Suppressor macrophage treated with lipopolysaccharide for 1 hour (primary cell): ENCODE measurements at places on chromosomes 7 and 10.

GRCh38 chr7:75905785-75906604 is 9.0 kb upstream of the POR start:
- DNase-seq: peak; percentile 65

- no peak for DNase-seq
Observed at GRCh38 chr7:28626221-28626620, 213.9 kb downstream of the CREB5 start.

- DNase-seq: peak; percentile 95
Observed at GRCh38 chr10:97648562-97649404, 8.3 kb downstream of the PI4K2A start.

GRCh38 chr7:460374-461116 is 59.1 kb downstream of the PDGFA start:
- no peak for DNase-seq

DNA sequence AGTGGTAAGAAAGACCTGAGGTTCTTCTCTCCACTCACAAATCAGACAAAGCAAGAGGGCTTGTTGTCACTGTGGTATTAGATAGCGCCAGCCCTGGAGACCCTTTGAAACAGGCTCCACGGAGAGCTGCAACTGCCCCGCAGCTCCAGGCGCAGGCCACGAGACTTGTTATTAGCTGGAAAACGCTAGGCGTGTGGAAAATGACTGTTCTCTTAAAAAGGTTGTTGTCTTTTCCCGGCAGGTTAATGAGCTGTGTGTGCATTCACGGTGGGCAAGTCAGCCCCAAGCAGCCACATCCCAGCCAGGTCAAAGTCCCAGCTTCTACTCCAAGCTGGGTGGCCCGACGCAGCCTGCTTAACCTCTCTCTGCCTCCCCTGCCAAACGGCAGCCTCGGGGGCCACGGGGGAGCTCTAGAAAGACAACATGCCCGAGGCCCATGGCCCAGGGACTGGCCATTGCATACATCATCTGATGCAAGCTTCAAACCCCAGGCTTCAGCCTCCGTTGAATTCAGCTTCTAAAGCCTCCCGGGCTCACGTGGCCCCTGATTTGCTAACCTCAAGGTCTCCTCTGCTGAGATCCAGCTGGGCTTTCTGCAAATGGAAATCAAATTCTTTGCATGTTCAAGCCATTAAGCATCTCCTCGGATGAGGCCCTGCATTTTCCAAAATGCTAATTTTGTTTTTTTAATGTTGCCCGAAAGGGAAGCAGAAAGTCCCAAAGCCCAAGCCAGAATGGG is 61.3 kb upstream of the DNAAF5 start:
- no peak for DNase-seq

- peak; percentile 59 for DNase-seq
Observed at GRCh38 chr7:80499350-80499953, 12.4 kb downstream of the GNAT3 start.

- no peak for DNase-seq
Observed at GRCh38 chr7:84971360-84971759, 215.5 kb downstream of the SEMA3D start.

- DNase-seq: peak; percentile 62
Observed at GRCh38 chr7:13990319-13990983, 985 bp upstream of the ETV1 start.

DNA sequence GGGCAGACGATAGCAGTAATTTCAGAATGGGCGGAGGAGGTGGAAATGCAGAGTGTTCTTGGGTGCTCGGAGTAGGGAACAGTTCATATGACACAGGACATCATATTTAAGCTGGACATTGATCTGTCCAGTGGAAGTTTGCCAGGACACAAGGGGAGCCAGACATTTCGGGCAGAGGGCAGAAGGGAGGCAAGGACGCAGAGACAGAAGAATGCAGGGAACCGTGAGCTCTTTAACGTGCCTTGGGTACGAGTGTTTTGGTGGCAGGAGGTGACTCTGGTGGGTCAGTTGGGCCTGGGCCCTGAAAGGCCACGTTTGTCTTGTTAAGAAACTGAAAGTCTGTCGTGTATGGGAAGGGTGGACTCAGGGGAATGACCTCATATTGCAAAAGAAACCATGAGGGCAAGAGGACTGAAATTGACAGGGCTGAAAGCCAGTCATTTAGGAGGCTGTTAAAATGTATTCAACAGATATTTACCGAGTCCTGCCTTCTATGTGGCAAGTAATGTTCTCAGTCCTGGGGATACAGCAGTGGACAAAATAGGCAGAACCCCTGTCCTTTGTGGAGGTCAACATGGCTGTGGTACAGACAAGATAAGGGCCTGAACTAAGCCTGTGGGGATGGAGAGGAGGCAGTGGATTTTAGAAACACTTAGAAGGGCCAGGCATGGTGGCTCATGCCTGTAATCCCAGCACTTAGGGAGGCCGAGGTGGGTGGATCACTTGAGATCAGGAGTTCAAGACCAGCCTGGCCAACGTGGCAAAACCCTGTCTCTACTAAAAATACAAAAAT is 2.2 kb downstream of the OPTN start:
- peak; percentile 73 for DNase-seq

DNA sequence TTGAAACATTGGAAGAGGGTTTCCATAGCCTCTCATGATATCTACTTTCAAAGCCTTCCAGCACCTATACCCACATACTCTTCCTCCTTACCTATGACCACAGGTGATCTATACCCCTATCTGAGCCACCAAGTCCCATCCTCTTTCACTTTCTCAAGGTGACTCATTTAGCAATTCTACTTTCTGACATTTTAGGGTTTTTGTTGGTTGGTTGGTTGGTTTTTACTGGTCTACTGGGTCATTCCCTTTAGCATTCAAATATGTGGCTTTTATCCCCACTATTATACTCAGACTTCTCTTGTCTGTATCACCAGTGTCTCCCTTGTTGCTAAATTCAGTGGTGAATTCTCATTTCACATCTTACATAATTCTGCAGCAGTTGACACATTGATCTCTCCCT is 130.4 kb upstream of the STEAP4 start:
- no peak for DNase-seq

DNA sequence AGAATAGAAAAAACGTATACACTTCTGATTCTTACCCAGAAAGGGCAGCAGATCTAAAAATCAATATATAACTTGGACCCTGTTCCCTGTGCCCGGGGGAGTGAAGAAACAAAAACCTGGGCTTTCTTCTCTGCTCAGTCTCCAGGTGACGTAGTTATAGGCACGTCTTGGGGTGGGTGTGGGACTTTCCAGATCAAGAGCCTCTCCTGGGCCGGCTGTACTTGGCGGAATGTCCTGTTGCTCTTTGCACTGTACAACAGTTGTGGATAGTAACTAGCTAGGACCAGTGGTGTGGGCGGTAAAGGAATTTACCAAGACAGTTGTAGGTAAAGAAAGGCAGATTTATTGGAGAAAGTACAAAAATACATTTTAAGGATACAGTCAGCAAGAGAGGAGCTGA is 40.4 kb upstream of the STEAP4 start:
- DNase-seq: no peak

- no peak for DNase-seq
Observed at GRCh38 chr7:24777806-24778205, 20.5 kb upstream of the GSDME start.

DNA sequence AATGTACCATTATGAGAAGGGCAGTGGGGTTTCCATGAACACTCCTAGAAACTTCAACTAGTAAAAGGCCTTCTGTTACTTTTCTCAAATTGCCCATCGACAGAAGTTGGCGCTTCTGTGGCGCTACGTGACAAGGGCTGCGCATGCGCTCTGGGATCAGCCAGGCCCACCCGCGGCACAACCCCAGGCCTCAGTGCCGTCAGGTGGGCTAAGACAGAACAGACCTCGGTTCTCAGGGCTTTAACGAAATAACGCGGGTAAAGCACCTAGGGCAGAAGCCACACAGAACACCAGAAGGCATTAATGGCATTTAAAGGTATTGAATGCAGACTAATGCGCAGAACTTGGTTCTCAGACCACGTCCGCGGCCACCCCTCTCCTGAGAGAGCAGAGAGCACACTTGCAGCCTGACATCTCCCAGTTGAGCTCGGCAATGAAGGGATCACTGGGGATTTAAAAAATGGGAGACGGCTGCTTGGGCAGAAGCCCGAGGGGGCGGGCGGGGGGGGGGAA is 67.6 kb upstream of the CTNNA3 start:
- peak; percentile 69 for DNase-seq
